WTC11 (cell line): ENCODE measurements at places on chromosomes 2 and 18. TPM values are rescaled to one million over a fixed set of nuclear protein-coding genes. Genes with fewer than 3 reads are reported as not detected.

The AMER3 gene
- total RNA-seq, result 0.05 to 0.13 TPM (median 0.09 TPM) in 3 replicates

The CPS1 gene
- total RNA-seq, result 9.0 to 18.7 TPM (median 15.5 TPM) in 3 replicates

The KLHL14 gene
- 3.9 to 4.8 TPM (median 4.3 TPM) in 3 replicates for total RNA-seq

- no peak overlapping the region for H3K4me3 ChIP-seq
- peaks cover 12% of the 10 kb centered on the region for H3K4me1 ChIP-seq
- no peaks in the 10 kb centered on the region for H3K36me3 ChIP-seq
- H3K27ac ChIP-seq, result no peak overlapping the region
Observed at GRCh38 chr2:21183306-21183705, 59.5 kb downstream of the TDRD15 start.

- H3K27me3 ChIP-seq, result no peaks in the 10 kb centered on the region
- no peak overlapping the region for H3K4me3 ChIP-seq
- DNase-seq, result no peak
- H3K4me1 ChIP-seq, result no peaks in the 10 kb centered on the region
Observed at GRCh38 chr18:8186413-8186812, 422.8 kb upstream of the RAB12 start.

DNA sequence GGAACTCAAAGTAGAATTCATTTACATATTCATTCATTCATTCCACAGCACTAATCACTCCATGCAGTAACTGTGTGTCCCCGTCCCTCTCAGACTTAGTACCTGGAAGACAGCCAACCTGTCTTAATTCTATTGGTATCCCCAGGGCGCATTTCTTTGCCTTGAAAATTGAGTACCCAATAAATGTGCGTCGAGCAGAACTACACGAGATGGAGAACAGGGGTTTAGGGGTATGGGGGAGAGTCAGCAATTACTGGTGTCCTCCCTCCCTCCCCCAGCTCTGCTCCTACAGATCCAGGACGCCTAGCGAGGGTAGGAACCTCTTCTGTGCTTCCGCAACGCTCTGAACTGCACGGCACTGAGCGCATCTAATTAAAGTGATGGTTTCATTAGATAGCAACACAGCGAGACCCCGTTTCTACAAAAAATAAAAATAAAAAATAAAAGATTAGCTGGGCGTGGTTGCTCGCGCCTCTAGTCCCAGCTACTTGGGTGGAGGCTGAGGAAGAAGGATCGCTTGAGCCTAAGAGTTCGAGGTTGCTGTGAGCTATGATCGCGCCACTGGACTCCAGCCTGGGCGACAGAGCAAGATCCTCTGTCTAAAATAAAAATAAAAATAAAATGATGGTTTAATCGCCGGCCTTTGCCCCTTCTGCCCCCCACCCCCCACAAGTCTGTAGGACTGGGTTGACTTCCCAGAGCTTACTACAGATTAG lies 614 bp upstream of the FKBP1B start:
- no peak for DNase-seq
- no peaks in the 10 kb centered on the region for H3K36me3 ChIP-seq
- no peak overlapping the region for H3K4me3 ChIP-seq
- H3K27me3 ChIP-seq, result no peaks in the 10 kb centered on the region
- H3K4me1 ChIP-seq, result peaks cover 26% of the 10 kb centered on the region
- H3K27ac ChIP-seq, result peak overlapping the region; percentile 63; the same call in 1 of the 2 replicates

DNA sequence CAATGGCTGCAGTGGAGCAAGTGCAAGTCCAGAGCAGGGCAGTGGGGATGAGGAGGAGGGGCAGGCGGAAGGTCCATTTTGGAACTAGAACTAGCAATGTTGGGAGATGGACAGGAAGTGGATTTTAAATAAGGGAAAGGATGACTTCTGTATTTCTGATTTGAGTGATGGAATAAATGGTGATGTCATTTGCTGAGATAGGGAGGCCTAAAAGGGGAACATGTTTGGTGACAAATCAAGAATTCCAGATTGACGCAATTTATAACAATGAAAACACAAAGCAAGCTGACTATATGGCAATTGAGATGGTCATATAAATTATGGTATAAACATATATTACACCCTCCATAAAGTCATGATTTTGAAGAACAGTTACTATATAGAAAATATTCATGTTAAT lies 209.3 kb downstream of the SS18 start:
- H3K4me3 ChIP-seq, result no peak overlapping the region
- no peaks in the 10 kb centered on the region for H3K36me3 ChIP-seq
- H3K4me1 ChIP-seq, result peaks cover 17% of the 10 kb centered on the region
- H3K27ac ChIP-seq, result no peak overlapping the region

DNA sequence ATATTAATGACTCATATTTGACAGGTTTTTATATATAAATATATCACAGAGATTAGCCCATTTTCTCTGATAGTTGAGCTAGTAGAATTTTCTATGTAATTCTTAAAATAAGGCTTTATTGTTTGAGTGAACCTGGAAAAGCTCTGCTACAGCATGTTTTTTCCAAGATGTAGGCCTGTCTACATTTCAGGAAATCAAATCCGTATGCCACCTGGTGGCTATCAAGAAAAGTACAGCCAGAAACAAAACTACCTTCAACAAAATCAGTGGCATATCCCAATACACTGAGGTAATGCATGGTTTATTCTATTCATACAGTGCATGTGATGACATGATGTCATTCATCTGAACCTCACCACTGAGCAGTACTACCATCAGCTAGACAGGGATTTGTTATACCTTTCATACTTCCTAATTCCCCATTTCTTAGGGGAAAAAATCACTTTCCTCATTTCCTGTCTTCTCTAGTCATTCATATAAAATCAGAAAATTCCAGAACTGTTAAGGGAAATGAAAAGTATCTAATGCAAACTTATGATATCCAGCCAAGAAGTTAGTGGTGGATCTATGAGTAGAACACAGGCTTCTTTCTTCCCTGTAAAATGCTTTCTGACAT lies 310.4 kb upstream of the SYT4 start:
- no peak for DNase-seq
- no peaks in the 10 kb centered on the region for H3K27me3 ChIP-seq
- H3K4me1 ChIP-seq, result no peaks in the 10 kb centered on the region
